ENCODE measurements at places on chromosomes 6 and 20.
A peak's percentile ranks its signal among the peaks of the same experiment; 100 is the strongest.

GRCh38 chr6:3444276-3445088 is 12.4 kb downstream of the SLC22A23 start:
- no peak for DNase-seq

- peak; percentile 37 for DNase-seq
Measured at GRCh38 chr20:49508435-49509199, 26.1 kb upstream of the KCNB1 start.

DNA sequence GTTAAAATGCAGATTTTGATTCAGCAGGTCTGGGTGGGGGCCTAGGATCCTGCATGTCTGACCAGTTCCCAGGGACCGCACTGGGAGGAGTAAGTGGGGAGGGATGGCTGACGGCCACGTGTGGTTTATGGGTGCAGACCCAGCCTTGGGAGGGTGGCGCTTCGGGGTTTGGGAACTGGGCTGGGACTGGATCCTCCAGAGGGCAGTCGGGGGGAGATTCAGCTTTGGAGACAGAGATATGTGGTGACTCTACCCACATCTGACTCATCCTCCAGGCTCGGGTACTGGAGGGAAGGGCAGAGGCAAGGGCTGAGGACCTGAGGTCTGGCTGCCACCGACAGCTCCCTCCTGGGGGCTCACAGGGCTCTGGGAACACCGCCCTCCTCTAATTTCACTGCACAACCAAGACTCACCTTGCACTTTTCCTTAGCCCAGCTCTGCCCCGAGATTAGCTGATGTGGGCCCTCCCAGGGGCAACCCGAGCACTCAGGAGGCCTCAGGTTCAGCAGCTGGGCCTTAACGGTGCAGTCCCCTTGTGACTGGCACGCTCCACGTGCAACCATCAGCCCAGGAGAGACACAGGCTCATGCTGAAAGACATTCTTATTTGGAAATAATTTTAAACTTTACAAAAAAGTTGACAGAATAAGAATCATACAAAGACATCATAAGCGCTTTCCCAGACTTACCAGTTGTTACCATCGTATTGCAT is 172.8 kb upstream of the PMEPA1 start:
- DNase-seq: no peak

GRCh38 chr6:139591075-139591865 is 216.8 kb upstream of the CITED2 start:
- DNase-seq: no peak

- no peak for DNase-seq
Measured at GRCh38 chr20:49516916-49517804, 34.7 kb upstream of the KCNB1 start.

DNA sequence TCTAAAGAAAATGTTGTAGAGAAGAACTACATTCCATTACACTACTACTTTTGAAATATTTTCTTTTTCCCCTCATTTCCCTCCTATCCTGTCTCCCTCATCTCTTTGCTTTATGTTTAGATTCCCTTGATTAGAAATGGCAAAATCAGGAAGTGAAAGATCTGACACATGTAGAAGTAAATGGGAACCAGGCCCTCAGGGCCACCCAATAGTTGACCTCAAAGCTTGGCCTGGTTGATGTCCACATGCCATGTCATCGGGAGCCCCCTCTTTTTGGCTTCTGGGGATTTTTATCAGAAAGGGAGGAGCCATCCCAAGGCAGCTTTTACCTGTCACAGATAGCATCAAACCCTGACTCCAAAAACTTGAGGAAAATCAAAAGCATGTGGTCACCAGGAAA is 168.3 kb upstream of the ECI2 start:
- DNase-seq: no peak

GRCh38 chr20:23187751-23188150 is 101.6 kb upstream of the CD93 start:
- DNase-seq: no peak

GRCh38 chr6:106966229-106966628 is 8.3 kb downstream of the CD24 start:
- no peak for DNase-seq

GRCh38 chr6:154202339-154202738 is 154.3 kb downstream of the IPCEF1 start:
- DNase-seq: no peak

DNA sequence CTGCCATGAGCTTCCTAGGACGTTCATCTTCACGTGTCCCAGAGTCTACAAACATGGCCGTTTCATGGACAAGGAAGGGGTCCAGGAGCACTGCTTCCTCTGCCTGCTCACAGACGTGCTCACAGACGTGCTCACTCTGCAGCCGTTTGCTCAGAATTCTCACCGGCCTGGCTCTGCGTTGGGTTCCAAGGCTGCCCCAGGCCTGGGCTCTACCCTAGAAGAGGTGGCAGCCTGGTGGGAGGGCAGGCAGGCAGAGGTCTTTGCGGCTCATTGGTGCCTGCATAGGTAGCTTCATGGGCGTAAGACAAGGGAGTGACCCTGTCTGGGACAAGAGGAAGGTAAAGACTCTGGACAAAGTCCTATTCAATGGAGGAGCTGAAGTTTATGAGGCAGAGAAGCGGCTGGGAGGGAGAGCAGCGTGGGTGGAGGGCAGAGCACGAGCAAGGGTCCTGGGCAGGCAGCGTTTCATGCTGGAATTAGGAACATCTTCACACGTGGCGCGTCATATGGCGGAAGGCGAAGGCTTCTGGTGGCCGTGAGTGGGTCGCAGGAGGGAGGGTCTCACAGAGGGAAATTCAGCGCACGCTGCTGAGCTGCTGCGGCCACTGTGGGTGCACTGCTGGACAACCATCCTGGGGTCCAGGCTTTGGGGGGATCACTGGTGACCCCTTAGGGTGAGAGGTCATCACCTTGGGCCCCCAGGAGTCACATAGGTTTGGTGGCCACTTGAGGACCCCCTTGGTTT is 138.2 kb downstream of the PHACTR3 start:
- DNase-seq: no peak

DNA sequence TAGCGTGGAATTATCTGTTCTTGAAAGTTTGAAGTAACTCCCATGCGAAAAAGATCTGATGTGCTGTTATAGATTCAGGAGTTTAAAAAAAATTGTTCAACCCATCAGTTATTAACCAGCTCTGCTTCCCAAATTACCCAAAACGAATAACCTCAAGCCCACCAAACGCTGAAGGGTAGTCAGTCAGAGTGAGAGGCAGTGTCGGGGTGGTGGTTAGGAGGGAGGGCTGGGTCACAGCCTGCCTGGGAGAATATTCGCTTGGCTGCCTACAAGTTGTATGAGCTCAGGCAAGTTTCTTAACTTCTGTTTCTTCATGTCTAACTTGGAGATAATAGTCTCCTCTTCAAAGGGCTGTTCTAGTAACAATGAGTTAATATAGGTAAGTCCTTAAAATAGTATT is 114.6 kb downstream of the JPH2 start:
- no peak for DNase-seq

- DNase-seq: no peak
Measured at GRCh38 chr6:153172815-153173214, 41.7 kb upstream of the RGS17 start.

DNA sequence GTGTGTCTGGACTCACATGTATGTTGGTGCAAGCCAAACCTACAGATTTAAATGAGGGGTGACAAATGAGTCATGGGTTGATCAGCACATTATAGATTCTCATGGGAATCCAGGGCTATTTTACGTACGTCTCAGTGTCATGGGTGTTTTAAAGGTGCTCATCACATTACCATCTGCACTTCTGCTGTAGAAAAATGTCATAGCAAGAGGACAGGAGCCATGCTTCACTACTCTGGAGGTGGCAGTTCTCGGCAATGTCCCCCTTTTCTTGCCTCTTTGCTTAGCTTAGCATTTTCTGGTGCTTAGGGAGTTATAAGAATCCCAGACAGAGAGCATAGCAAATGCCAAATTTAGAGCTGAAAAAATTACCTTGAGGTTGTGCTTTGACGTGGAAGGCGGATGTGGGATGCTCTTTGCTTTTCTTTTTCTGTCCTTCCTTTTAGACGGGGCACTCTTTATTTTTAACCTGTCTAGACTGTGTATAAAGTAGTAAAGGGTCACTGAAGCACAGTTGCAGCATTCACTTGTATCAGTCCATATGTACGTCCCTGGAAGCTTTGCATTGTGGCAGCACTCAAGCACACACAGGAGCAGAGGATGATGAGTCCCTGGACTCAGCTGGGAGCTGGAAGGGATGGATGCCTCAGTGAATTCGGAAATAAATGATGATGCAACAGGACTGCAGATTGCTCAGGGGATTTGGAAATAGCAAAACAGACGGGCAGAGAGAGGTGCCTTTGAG is 139.7 kb downstream of the SYNDIG1 start:
- DNase-seq: no peak

DNA sequence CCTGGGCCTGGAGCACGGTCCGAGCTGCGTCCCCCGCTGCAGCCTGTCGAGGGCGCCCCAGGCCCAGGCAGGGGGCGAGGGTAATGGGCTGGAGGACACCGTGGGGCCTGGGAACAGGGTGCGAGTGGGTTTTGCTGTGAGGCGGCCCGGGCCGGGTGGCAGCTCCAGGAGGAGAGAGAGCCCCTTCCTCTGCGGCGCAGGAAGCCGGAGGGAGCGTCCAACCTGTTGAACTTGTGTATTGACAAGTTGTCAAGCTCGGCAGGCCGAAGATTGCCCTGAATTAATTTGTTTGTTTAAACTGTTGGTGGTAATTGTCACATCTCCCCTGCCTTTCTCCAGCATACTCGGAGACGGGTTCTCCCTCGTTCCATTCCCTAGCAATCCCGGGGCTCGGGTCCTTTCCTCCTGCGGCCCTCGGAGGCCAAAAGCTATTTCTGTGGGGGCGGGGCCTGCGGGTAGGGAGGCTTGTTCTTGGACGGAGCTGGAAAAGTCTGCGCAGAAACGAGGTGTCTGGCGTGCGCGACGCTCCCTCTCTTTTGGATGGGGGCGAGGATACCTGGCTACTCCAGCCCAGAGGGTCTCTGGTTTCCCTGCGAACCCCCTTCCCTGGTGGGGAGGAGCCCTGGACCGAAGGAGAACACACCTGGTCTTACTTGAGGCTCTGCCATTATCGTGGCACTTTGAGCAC is 9.9 kb downstream of the NR2E1 start:
- DNase-seq: peak; percentile 34

GRCh38 chr6:454148-454991 is 62.8 kb downstream of the IRF4 start:
- no peak for DNase-seq

DNA sequence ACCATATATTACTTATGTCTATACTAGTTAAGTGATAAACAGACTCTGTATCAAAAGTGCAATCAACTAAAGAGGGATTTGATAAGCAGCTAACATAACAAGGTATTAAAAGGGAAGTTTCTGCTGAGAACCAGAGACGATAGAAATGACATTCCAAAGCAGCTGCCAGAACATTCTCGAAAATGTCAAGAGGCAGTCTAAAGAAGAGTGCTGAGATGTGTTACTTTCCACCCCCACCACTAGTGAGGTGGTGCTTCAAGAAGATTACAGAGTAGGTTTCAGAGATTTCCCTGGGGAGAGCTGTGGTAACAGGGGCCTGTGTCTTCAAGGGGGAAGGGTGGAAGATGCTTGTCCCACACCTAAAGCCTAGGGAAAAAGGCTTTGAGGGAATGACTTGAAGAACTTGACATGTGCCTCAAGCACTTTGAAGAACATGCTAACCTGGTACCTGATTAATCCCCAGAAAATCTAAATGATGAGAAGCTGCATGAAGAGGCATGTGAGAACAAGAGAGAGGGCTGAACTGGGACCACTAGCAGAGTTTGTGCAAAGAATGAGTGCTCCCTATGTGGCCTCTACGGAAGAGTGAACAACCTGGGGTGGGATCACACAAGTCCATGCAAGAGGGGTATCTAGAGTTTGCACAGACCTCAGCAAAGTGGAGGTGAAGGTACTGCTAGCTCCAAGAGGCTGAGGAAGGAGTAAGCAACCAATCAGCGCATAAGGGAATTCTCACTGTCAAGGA is 5.0 kb downstream of the FAM184A start:
- no peak for DNase-seq

- DNase-seq: no peak
Measured at GRCh38 chr6:18317850-18318249, 53.5 kb upstream of the DEK start.

GRCh38 chr6:3228771-3229565 is 1.5 kb upstream of the TUBB2B start:
- DNase-seq: peak; percentile 84

GRCh38 chr6:44560458-44561059 is 173.1 kb downstream of the CDC5L start:
- no peak for DNase-seq

GRCh38 chr6:1014431-1014807 is 297.5 kb upstream of the FOXQ1 start:
- no peak for DNase-seq

- no peak for DNase-seq
Measured at GRCh38 chr20:19074828-19075516, 137.5 kb upstream of the SLC24A3 start.

GRCh38 chr6:37800703-37801604 is 18.6 kb upstream of the ZFAND3 start:
- DNase-seq: no peak

GRCh38 chr6:148869585-148869984 is 122.8 kb downstream of the UST start:
- DNase-seq: no peak

DNA sequence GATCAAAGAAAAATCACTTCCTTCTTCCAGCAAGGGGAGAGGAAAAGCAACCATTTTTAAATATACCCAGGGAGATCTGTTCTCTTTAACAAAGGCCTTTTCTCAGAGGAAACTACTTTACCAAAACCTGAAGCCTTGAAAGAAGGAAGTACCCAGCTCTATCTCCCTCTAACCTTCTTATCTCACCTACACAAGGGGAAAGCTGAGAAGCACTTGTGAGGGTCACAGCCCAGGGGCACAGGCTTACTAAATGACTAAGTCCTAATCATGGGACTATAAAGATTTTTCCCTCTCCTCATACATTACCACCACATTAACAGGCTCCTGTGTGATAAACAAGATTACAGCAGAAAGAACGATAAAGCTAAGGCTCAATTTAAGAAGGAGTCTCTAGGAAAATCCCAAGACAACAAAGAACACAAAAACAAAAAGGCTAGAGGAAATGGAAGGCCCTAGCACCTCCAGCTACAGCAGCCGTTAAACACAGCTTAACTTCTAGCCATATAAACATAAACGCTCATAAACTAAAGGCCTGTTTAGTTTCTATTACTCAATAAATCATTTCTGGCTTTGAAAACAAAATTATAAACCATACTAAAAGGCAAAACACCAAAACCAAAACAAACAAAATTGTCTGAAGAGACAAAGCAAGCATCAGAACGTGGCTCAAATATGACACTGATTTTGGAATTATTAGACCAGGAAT is 284.9 kb upstream of the ECI2 start:
- DNase-seq: no peak

DNA sequence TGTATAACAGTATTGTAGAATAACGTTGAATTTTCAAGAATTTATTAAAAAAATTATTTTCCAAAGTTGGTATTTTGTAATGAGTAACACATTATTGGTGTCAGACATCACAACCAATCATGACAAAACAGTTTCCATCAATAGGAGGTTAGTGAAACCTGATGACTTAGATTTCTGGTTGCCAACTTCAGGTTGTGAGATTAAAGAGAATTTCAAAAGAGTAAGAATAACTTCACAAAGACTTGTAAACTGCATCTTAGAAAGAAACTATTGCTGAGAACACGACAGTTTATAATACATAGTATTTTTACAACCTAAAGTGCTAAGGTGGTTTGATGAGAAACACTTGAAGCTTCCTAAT is 159.2 kb upstream of the ARG1 start:
- DNase-seq: no peak

DNA sequence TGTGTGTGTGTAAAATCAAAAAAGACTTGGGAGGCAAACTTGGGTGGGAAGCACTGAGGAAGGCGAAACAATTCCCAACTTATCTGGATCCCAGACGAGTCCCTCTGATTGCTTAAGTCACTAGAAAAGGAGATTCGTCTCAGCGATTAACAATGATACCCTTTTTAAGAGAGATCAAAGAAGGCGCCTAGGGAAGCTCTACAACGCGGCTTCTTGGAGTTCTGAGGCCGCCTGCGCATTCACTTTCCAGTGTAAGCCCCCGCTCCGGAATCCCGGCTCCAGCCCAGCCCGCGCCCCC is 8.7 kb upstream of the TBX18 start:
- DNase-seq: peak; percentile 69
